Activated CD4-positive, alpha-beta memory T cell treated with anti-CD3 and anti-CD28 coated beads, Interleukin-2, amount 10 ng/mL, durations not matched to agents 7 days and 5 days (primary cell): ENCODE measurements at places on chromosomes 13 and 19.

DNA sequence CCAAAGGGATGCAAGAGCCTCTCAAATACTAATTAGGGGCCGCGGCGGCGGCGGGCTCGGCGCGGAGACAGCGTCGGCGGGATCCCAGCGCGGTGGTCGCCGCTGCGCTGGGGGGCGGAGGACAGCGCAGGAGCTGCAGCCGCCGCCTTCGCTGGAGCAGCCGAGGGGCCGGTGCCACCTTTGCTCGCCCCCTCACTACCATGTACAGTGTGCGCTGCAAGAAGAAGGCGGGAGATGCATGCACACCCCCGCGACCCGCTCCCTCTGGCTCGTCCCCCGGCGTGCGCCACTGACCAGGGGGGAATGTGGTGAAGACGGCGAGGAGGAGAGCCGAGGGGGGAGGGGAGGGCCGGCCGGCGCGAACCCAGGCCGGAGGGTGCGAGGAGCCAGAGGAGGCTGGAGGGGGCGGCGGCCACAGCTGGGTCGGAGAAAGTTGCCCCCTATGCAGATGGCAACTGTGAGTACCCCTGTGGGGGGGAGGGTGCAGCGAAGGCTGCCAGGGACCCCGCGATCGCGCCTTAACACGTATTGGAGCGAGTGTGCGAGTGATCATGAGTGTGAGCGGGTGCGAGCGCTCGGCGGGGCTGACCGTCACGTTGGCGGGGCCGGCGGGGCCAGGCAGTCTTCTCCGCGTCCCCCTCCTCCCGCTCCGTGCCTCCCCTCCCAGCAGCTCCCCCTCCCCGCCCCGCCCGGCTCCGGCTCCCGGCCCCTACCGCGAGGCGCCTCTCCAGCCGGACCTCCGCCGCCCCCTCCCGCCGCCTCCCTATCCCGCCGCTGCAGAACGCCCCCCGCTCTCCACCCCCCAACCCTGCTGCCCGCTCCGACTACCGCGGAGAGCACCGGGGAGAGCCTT lies 808 bp downstream of the SLITRK5 start:
- H3K4me1 ChIP-seq, result peaks cover 16% of the 10 kb centered on the region
- DNase-seq, result no peak
- H3K27ac ChIP-seq, result no peak overlapping the region
- H3K27me3 ChIP-seq, result peaks cover 32% of the 10 kb centered on the region

GRCh38 chr19:18842166-18842565 lies 10.4 kb downstream of the UPF1 start:
- H3K36me3 ChIP-seq, result peaks cover 44% of the 10 kb centered on the region
- DNase-seq, result no peak
- H3K4me1 ChIP-seq, result peaks cover 82% of the 10 kb centered on the region
- no peaks in the 10 kb centered on the region for H3K27me3 ChIP-seq

GRCh38 chr13:109783815-109784589 lies 2.4 kb downstream of the IRS2 start:
- peak; percentile 18 for DNase-seq
- H3K36me3 ChIP-seq, result peaks cover 16% of the 10 kb centered on the region
- no peak overlapping the region for H3K27ac ChIP-seq
- H3K4me1 ChIP-seq, result peaks cover 39% of the 10 kb centered on the region
- H3K4me3 ChIP-seq, result no peak overlapping the region

DNA sequence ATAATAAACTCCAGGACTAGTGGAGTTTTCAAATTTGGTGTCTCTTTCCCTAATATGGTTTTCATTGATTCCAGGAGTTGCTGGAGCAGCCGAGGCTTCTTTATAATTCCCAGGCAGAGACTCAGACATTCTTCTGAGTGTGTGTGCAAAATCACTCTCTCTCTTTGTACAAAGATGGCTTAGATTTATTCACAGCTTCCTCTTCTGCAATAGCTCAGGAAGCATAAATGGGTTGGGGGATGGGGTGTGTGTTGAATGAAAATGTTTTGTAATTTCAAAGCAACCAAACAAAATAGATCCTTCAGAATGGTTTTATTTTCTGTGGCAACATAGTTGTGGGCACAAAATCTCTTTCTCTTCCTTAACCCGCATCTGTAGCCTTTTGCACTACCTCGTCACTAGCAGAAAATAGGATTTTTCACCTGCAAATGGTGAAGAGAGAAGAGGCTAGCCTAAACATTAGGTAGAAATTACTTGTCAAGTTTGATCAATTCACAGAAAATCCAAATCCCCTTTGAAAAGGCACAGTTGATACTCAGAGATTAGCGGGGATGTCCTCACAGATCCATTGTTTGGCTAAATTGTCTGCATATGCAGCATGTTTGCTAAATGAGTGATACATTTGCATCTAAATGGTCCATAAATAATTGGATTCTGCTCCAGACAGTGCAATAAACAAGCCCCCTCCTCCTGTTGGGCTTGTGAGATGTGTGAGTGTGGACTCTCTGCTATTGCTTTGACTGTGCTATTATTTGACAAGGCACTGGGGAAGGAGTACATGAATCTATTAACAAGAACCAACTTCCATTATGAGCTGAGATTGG lies 66.7 kb downstream of the CBY2 start:
- H3K27me3 ChIP-seq, result peaks cover 14% of the 10 kb centered on the region
- no peaks in the 10 kb centered on the region for H3K4me1 ChIP-seq
- no peak overlapping the region for H3K4me3 ChIP-seq
- H3K27ac ChIP-seq, result no peak overlapping the region
- no peaks in the 10 kb centered on the region for H3K36me3 ChIP-seq

GRCh38 chr13:77533875-77534788 lies 1.4 kb upstream of the SCEL start:
- no peaks in the 10 kb centered on the region for H3K36me3 ChIP-seq
- no peak overlapping the region for H3K4me3 ChIP-seq
- H3K27me3 ChIP-seq, result peaks cover 17% of the 10 kb centered on the region
- no peaks in the 10 kb centered on the region for H3K4me1 ChIP-seq

DNA sequence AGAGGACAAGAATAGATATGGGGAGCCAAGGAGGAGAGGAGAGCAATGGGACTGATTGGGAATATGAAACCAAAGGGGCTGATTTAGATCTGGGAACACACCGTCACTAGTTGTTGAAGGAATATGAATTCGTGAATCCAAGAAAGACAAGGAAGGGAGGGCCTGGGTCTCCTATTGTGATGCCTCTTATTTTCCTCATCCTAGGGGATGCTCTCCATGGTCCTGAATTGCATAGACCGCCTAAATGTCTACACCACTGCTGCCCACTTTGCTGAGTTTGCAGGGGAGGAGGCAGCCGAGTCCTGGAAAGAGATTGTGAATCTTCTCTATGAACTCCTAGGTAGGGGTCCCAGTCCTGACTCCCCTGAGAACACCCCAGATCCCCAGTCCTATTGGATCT lies 21.5 kb downstream of the RYR1 start:
- H3K27me3 ChIP-seq, result peaks cover 2% of the 10 kb centered on the region
- no peaks in the 10 kb centered on the region for H3K4me1 ChIP-seq
- H3K27ac ChIP-seq, result no peak overlapping the region
- H3K36me3 ChIP-seq, result no peaks in the 10 kb centered on the region

- H3K36me3 ChIP-seq, result peaks cover 66% of the 10 kb centered on the region
- no peak for DNase-seq
- H3K27ac ChIP-seq, result no peak overlapping the region
- no peaks in the 10 kb centered on the region for H3K27me3 ChIP-seq
- H3K4me1 ChIP-seq, result peaks cover 35% of the 10 kb centered on the region
- H3K4me3 ChIP-seq, result no peak overlapping the region
Observed at GRCh38 chr13:50070186-50070585, 54.9 kb downstream of the KCNRG start.

GRCh38 chr19:11942843-11943108 lies 17.9 kb downstream of the ZNF700 start:
- no peak overlapping the region for H3K27ac ChIP-seq
- H3K4me3 ChIP-seq, result no peak overlapping the region
- DNase-seq, result no peak
- peaks cover 92% of the 10 kb centered on the region for H3K36me3 ChIP-seq
- no peaks in the 10 kb centered on the region for H3K27me3 ChIP-seq

- H3K4me1 ChIP-seq, result peaks cover 34% of the 10 kb centered on the region
- no peak for DNase-seq
- peaks cover 22% of the 10 kb centered on the region for H3K36me3 ChIP-seq
- no peaks in the 10 kb centered on the region for H3K27me3 ChIP-seq
- peak overlapping the region; percentile 93 for H3K27ac ChIP-seq
Observed at GRCh38 chr19:34171539-34171876, 796 bp upstream of the LSM14A start.

DNA sequence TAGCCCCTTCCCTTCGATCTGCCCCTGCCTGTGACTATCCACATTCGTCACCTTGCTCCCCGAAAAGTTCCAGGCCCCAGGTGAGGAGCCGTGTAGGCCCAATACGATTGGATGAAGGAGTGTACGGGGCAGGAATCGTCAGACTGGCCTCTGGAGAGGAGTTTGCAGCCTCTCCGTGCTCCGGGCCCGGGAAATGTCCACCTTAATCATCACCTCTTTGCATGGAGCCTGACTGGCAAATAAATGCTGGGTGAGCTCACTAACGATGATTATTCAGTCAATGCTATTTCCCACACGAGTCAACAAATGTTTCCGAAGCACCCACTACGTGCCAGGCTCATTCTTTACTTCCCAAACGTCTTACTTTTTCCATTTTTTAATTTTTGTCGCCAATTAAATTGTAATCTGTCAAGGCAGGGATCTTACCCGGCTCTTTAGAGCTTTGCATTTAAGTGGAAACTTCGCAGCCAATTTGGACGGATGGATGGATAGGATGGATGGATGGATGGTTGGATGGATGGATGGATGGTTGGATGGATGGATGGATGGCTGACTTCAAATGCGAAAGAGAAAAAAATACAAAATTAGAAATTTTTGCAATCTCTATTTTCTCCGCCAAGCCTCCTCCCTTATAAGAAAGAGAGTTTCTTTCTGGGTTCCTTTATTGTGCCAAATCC lies 45.8 kb downstream of the TGDS start:
- peaks cover 8% of the 10 kb centered on the region for H3K27me3 ChIP-seq
- H3K36me3 ChIP-seq, result peaks cover 6% of the 10 kb centered on the region
- H3K4me3 ChIP-seq, result peak overlapping the region; percentile 94
- peak overlapping the region; percentile 41 for H3K27ac ChIP-seq

GRCh38 chr13:30403456-30403855 lies 18.8 kb upstream of the UBE2L5 start:
- no peak overlapping the region for H3K4me3 ChIP-seq
- H3K27me3 ChIP-seq, result peaks cover 8% of the 10 kb centered on the region
- peaks cover 9% of the 10 kb centered on the region for H3K4me1 ChIP-seq
- H3K27ac ChIP-seq, result no peak overlapping the region
- H3K36me3 ChIP-seq, result no peaks in the 10 kb centered on the region

DNA sequence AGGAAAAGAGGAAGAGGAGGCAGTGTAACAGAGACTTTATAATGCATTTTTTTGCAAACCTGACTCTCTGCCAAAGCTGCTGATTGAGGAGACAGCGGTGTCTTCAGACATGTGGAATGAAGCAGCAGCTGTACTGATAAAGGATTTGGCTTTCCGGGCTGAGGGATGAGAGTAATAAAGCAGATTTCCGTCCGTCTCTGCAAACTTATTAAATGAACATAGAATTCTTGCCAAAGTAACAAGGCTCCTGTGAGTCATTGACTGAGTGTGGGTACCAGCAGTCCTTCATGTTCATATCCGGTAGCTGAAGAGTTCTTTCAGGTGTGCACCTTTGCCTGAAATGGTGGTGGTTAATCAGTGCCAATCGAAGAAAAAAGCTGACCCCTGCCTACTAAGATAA lies 112.6 kb downstream of the LIG4 start:
- H3K4me1 ChIP-seq, result no peaks in the 10 kb centered on the region
- H3K27me3 ChIP-seq, result no peaks in the 10 kb centered on the region
- no peak overlapping the region for H3K27ac ChIP-seq
- no peak for DNase-seq
- H3K4me3 ChIP-seq, result no peak overlapping the region

GRCh38 chr13:91115776-91116175 lies 231.7 kb upstream of the MIR17HG start:
- no peak for DNase-seq
- H3K4me1 ChIP-seq, result no peaks in the 10 kb centered on the region
- H3K27me3 ChIP-seq, result no peaks in the 10 kb centered on the region
- no peaks in the 10 kb centered on the region for H3K36me3 ChIP-seq
